ENCODE measurements at places on chromosomes 11 and 22. TPM values are rescaled to one million over a fixed set of nuclear protein-coding genes. Genes with fewer than 3 reads are reported as not detected.
A peak's percentile ranks its signal among the peaks of the same experiment; 100 is the strongest.

Gene SLC6A5
- 0.07 TPM for total RNA-seq

Gene CHORDC1
- total RNA-seq = 51.2 TPM

Gene TMEM225
- not detected for total RNA-seq

Gene MPZL3
- 0.12 TPM for total RNA-seq

GRCh38 chr11:70100791-70101190 is 22.7 kb downstream of the ANO1 start:
- no peaks in the 10 kb centered on the region for H3K36me3 ChIP-seq
- H3K27me3 ChIP-seq = no peaks in the 10 kb centered on the region
- DNase-seq = no peak
- H3K4me1 ChIP-seq = no peaks in the 10 kb centered on the region
- no peak overlapping the region for H3K4me3 ChIP-seq
- no peak overlapping the region for H3K27ac ChIP-seq

DNA sequence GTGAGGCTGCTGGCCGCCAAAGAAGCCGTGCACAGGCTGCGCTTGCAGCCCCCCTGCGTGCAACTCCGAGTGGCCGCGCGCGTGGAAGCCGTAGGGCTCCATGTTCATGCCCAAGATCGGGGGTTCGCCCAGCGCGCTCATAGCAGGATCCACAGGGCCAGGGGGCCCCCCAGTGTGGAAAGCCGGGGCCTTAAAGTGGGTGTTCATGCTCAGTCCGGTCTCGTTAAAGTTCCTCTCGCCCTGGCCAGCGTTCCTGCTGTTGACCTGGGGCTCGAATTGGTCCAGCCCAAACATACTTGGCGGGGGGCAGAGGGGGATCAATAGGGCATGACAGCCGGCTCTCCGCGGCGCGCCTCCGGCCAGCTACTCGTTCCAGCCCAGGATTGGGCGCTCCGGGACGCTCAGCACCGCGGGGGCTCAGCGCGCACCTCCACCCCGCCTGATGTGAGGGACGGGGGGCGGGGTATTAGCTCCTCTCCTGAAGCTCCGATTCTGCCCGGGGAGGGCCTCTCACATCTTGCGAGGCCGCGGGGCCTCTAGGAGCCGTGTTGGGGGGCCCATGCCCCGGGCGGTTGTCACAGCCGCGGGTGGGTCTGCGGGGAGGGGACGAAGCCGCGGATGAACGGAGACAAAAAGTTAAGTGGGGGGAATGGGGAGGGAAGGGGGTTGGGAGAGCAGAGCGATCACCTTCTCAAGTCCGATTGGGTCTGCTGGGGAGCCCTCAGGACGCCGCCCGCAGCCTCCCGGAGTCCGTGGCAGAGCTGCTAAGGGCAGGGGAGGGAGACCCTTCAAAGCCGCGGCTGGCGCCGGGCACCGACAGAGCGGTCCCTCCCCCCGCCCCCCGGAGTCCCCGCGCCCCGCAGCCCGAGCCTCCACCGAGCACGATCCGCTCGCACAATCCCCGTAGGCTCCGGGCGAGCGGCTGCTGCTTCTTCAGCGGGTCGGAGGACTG is 1.0 kb downstream of the MN1 start:
- peaks cover 47% of the 10 kb centered on the region for H3K4me1 ChIP-seq
- H3K36me3 ChIP-seq = no peaks in the 10 kb centered on the region
- peak; percentile 55 for DNase-seq
- peak overlapping the region; percentile 73 for H3K27ac ChIP-seq
- peak overlapping the region; percentile 77 for H3K4me3 ChIP-seq

DNA sequence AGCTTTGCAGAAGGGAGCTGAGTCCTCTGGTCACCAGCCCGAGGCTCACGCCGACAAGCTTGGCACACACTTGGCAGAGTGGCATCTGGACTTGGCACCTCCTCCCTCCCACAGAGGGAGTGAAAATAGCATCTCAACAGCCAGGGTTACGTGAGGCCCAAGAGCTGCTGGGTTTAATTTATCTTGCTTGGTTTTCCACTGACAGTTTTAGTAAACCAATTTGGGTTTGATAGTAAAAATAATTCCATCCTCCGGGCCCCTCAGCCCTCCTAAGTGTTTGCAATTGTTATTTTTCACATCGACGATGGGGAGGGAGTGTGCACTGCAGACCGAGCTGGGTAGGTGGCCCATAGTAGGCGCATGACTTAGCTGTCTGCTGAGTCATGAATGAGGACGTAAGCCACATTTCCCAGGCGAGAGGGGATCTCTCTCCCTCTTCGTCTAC is 107.6 kb upstream of the ASPHD2 start:
- H3K36me3 ChIP-seq = no peaks in the 10 kb centered on the region
- no peaks in the 10 kb centered on the region for H3K4me1 ChIP-seq
- no peak overlapping the region for H3K4me3 ChIP-seq
- H3K27me3 ChIP-seq = no peaks in the 10 kb centered on the region
- DNase-seq = no peak

GRCh38 chr11:83249972-83250593 is 36.1 kb downstream of the CCDC90B start:
- no peak overlapping the region for H3K27ac ChIP-seq
- DNase-seq = peak; percentile 46
- H3K4me3 ChIP-seq = no peak overlapping the region
- H3K27me3 ChIP-seq = no peaks in the 10 kb centered on the region
- H3K36me3 ChIP-seq = no peaks in the 10 kb centered on the region

- H3K27me3 ChIP-seq = no peaks in the 10 kb centered on the region
- H3K4me3 ChIP-seq = no peak overlapping the region
- peak overlapping the region; percentile 41 for H3K27ac ChIP-seq
- H3K4me1 ChIP-seq = peaks cover 19% of the 10 kb centered on the region
- peak; percentile 56 for DNase-seq
Observed at GRCh38 chr11:130181295-130182272, 22.0 kb downstream of the ST14 start.

GRCh38 chr11:112615891-112616290 is 345.3 kb upstream of the NCAM1 start:
- H3K36me3 ChIP-seq = no peaks in the 10 kb centered on the region
- no peak for DNase-seq
- no peaks in the 10 kb centered on the region for H3K27me3 ChIP-seq
- peaks cover 12% of the 10 kb centered on the region for H3K4me1 ChIP-seq
- H3K27ac ChIP-seq = no peak overlapping the region
